ENCODE measurements at places on chromosomes 13 and 19.
A peak's percentile ranks its signal among the peaks of the same experiment; 100 is the strongest.

DNA sequence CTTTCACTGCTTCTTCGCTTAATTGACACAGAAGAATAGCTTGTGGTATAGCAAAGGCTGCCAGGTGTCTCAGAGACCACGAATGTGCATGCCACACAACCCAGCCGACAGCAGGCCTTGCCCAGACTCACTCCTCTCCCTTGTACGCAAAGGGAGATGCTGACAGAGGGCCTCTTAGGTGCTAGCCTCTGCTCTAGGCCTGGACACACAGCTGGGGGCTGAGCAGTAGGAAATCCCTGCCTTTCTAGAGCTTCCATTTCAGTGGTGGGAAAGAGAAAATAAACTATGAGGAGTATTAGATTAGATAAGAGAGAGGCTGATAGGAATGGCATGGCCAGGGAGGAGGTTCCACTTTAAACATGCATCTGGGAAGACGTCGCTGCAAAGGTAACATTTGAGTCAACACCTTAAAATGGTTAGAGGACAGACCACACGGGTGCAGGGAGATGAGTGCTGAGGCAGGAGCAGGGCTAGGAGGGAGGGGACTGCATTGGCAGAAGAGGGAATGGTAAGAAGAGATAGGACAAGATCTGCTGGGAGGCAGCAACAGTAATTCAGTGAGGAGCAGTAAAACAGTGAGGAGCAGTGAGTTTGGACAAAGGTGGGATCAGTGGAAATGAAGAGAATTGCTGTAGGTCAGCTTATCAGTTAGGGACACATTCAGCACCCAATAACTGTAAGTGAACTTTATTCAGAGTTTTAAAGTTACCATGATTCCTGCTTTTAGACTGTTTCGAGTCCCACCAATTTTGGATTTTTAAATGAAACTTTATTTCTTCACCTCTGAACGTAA, 100.0 kb downstream of the RNF17 start:
- DNase-seq: no peak

DNA sequence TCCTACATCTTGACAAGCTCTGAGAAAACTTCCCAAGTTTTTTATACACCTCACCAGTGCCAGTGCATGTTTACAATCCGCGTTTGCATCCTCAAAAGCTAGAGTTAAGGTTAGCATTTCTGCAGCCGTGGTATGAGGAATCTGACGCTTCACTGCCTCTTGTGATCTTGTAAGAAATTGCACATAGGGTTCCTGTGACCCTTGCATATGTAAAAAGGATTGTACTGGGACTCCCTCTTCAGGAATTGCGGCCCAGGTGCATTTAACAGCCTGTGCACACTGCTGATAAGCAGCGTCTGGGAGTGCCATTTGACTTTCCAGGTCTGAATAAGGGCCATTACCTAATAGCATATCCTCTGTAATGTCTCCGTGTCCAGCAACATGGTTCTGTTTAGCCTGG, 15.3 kb downstream of the FPR3 start:
- DNase-seq: no peak

- DNase-seq: peak; percentile 68
These were observed 99.0 kb downstream of the ZNF429 start for GRCh38 chr19:21604351-21604926.

DNA sequence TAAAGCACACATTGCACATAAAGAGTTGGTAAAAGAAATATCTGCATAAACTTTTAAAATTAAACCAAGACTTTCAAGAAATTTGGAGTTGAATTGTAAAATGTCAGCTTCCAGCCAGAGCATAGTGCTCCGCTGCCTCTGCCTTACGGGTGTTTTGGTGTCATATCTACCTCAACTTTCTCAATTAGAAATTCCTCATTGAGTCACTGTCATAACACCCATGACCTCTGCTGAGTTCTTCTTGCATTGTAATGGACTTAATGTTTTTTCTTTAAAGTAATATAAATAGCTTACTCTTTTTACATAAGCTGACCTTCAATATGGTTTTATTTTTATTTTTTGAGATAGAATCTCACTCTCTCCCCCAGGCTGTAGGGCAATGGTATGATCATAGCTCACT, 551.0 kb upstream of the NBEA start:
- no peak for DNase-seq
